ENCODE measurements at places on chromosomes 13 and 19. TPM values are rescaled to one million over a fixed set of nuclear protein-coding genes. Genes with fewer than 3 reads are reported as not detected.

- peaks cover 23% of the 10 kb centered on the region for H3K4me1 ChIP-seq
- H3K27me3 ChIP-seq, result peaks cover 43% of the 10 kb centered on the region
- H3K4me3 ChIP-seq, result peak overlapping the region; percentile 40
- no peak for DNase-seq
These were observed 2.0 kb downstream of the RGS9BP start for GRCh38 chr19:32677657-32678056.

- H3K27me3 ChIP-seq, result no peaks in the 10 kb centered on the region
- H3K27ac ChIP-seq, result no peak overlapping the region
- peaks cover 9% of the 10 kb centered on the region for H3K4me1 ChIP-seq
- H3K4me3 ChIP-seq, result no peak overlapping the region
- H3K36me3 ChIP-seq, result peaks cover 2% of the 10 kb centered on the region
- DNase-seq, result no peak
These were observed 5.9 kb downstream of the ELL start for GRCh38 chr19:18515959-18516358.

The SLC46A3 gene
- total RNA-seq, result 3.8 TPM

The CYP2A7 gene
- not detected for total RNA-seq

- no peak overlapping the region for H3K27ac ChIP-seq
- DNase-seq, result no peak
- H3K36me3 ChIP-seq, result peaks cover 1% of the 10 kb centered on the region
- no peaks in the 10 kb centered on the region for H3K4me1 ChIP-seq
- peaks cover 6% of the 10 kb centered on the region for H3K27me3 ChIP-seq
- no peak overlapping the region for H3K4me3 ChIP-seq
These were observed 10.2 kb upstream of the TMEM160 start for GRCh38 chr19:47058621-47059022.

DNA sequence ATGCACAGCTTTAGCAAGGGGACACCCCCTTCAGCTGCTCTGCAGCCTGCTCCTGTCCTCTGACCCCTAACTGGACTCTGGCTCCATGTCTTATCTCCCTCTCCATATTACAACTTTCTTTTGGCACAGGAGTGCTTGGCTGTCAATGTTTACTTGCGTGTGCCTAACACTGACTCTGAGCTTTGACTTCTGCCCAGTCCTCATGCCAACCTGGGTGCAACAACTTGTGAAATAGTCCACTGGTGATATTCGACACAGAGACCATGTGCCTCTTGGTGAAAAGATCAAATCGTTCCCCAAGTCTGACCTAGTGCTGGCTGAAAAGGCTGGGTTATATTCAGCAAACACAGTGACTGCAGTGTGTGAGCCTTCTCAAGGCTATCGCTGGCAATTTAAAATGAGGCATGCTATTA, 34.1 kb upstream of the KLF12 start:
- H3K4me1 ChIP-seq, result no peaks in the 10 kb centered on the region
- no peak overlapping the region for H3K4me3 ChIP-seq
- H3K27ac ChIP-seq, result no peak overlapping the region
- DNase-seq, result no peak

DNA sequence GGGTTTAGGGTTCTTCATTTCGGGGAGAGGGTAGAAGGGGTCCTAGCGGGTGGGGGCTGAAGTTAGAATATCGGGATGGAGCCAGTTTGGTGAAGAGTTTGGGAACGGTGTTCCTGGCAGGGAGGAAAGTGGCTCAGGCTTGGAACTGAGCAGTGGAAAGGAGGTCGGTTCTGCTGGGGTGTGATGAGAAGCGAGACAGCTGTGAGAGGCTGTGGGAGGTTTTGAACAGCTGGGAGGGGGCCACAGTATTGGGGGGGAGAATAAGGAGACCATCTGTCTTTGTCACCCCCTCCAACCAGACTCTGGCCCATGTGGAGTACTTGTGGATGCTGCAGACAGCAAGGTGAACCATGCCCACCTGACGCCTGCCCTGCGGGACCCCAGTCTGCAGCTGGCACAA, 1.0 kb upstream of the TM6SF2 start:
- no peaks in the 10 kb centered on the region for H3K4me1 ChIP-seq
- no peak overlapping the region for H3K27ac ChIP-seq
- no peak for DNase-seq
- peaks cover 21% of the 10 kb centered on the region for H3K27me3 ChIP-seq
- H3K36me3 ChIP-seq, result peaks cover 21% of the 10 kb centered on the region
- H3K4me3 ChIP-seq, result no peak overlapping the region

DNA sequence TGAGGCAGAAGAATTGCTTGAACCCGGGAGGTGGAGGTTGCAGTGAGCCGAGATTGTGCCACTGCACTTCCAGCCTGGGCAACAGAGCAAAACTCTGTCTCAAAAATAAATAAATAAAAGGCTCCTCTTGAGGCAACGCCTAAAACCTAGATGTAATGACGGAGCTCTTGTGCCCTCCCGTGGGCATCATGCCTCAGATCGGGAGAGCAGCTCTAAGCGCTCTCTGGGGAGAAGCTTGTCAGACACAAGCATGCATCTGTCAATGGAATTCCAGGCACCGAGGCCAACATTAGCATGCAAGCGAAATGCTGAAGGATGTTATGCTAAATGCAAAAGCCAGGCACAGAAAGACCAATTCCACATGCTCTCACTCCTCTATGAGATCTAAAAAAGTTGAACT, 45.6 kb upstream of the MRI1 start:
- no peaks in the 10 kb centered on the region for H3K4me1 ChIP-seq
- no peak overlapping the region for H3K4me3 ChIP-seq
- no peak for DNase-seq
- no peaks in the 10 kb centered on the region for H3K36me3 ChIP-seq
- no peak overlapping the region for H3K27ac ChIP-seq
- H3K27me3 ChIP-seq, result peaks cover 13% of the 10 kb centered on the region

- peaks cover 17% of the 10 kb centered on the region for H3K27me3 ChIP-seq
- H3K27ac ChIP-seq, result peak within 1 kb of the TSS; percentile 63
- H3K4me1 ChIP-seq, result peaks cover 40% of the 10 kb centered on the region
- no peak for DNase-seq
- H3K4me3 ChIP-seq, result peak within 1 kb of the TSS; percentile 42
- H3K36me3 ChIP-seq, result no peaks in the 10 kb centered on the region
These were observed at the start of gene B3GNT3 for GRCh38 chr19:17794731-17795494. TSS of gene B3GNT3 (plus strand) at chr19:17795138. CDS start at chr19:17807808, 12,670 bp downstream.

GRCh38 chr13:36608474-36608873, 65.3 kb upstream of the SERTM1 start:
- no peaks in the 10 kb centered on the region for H3K36me3 ChIP-seq
- H3K4me1 ChIP-seq, result no peaks in the 10 kb centered on the region
- H3K27ac ChIP-seq, result no peak overlapping the region
- DNase-seq, result no peak
- H3K27me3 ChIP-seq, result no peaks in the 10 kb centered on the region
